Activated CD8-positive, alpha-beta memory T cell treated with anti-CD3 and anti-CD28 coated beads, Interleukin-2, amount 10 ng/mL, durations not matched to agents 7 days and 5 days (primary cell): ENCODE measurements at places on chromosomes 12 and 14.

DNA sequence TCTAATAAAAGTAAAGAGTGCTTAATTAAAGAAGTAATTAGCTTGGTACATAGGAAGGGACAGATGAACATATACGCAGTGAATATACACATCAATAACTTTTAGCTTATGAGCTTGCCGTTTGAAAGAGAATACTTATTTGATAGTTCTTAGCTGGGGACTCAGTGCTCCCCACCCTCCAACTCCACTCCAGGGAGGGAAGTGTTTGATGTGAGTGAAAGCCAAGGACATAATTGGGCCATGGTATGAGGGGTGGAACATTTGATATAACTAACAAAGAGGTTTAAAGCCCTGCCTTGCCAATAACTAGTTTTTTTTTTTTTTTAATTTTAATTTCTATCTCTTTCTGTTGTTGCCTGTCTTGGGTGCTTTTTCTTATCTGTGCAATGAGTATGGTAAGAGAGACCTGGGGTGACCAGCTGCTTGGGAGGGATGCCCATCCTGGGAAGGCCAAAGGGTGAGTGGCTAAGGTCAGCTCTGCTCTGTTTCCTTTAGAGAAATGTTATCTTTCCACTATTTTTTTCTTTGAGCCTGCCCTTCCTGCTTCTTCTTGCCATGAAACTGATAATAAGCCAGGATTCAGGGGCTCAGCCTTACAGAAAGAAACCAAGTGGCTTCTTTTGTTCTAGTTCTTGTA is 132.8 kb upstream of the CPSF6 start:
- no peak for DNase-seq
- H3K4me1 ChIP-seq: peaks cover 3% of the 10 kb centered on the region
- H3K36me3 ChIP-seq: no peaks in the 10 kb centered on the region
- H3K27me3 ChIP-seq: no peaks in the 10 kb centered on the region
- no peak overlapping the region for H3K27ac ChIP-seq
- no peak overlapping the region for H3K4me3 ChIP-seq

- no peaks in the 10 kb centered on the region for H3K27me3 ChIP-seq
- peaks cover 9% of the 10 kb centered on the region for H3K36me3 ChIP-seq
- DNase-seq: no peak
- H3K27ac ChIP-seq: no peak overlapping the region
- H3K4me3 ChIP-seq: no peak overlapping the region
These were observed 98.9 kb downstream of the NUMB start for GRCh38 chr14:73359445-73359844.

DNA sequence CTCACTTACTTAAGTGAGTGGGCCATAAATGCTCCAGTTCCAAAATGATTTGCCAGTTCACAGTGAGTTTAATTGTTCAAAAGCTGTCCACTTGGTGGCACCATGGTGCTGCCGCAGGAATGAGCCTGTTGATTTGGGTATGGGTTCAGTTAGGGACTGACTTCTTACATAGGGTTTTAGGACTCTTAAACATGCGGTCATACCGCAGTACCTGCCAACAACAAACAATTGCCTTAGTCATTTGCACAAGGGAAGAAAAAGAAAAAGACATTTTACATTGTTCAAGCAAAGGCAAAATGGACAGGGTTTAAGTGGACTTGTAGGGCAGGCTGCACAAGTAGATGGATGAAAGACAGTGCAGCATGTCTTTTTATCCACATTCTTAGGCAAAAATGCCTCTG is 80.0 kb upstream of the DBX2 start:
- no peak overlapping the region for H3K4me3 ChIP-seq
- peak; percentile 64 for DNase-seq
- H3K4me1 ChIP-seq: no peaks in the 10 kb centered on the region
- H3K27ac ChIP-seq: no peak overlapping the region
- no peaks in the 10 kb centered on the region for H3K36me3 ChIP-seq

GRCh38 chr14:56603648-56604047 is 24.1 kb downstream of the TMEM260 start:
- no peak overlapping the region for H3K4me3 ChIP-seq
- DNase-seq: no peak
- H3K27me3 ChIP-seq: no peaks in the 10 kb centered on the region
- H3K27ac ChIP-seq: no peak overlapping the region

DNA sequence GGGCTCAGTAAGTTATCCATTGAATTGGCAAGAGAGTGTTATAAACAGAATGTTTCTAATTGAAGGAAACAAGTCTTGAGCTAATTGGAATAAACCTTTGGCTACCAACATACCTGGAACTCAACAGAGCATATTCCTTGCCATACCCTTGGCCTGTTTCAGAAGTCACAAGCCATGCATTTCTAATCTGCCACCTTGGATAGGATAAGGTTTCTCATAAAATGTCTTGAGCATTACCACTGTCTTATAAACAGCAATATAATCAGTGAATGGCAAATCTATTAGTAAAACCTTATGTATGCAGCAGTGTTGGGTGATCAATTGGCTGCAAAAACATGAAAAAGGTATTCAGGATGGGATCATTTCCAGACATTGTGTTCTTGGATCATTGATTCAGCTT is 765.2 kb upstream of the SEL1L start:
- no peaks in the 10 kb centered on the region for H3K36me3 ChIP-seq
- no peaks in the 10 kb centered on the region for H3K27me3 ChIP-seq
- no peak overlapping the region for H3K4me3 ChIP-seq
- H3K27ac ChIP-seq: no peak overlapping the region
- DNase-seq: no peak

GRCh38 chr12:55692631-55693322 is 14.9 kb downstream of the ITGA7 start:
- peaks cover 2% of the 10 kb centered on the region for H3K4me1 ChIP-seq
- H3K36me3 ChIP-seq: no peaks in the 10 kb centered on the region
- H3K27me3 ChIP-seq: no peaks in the 10 kb centered on the region
- no peak overlapping the region for H3K4me3 ChIP-seq
- H3K27ac ChIP-seq: no peak overlapping the region
- DNase-seq: no peak

- H3K4me1 ChIP-seq: no peaks in the 10 kb centered on the region
- no peak overlapping the region for H3K4me3 ChIP-seq
- H3K36me3 ChIP-seq: no peaks in the 10 kb centered on the region
- H3K27me3 ChIP-seq: peaks cover 10% of the 10 kb centered on the region
- no peak overlapping the region for H3K27ac ChIP-seq
These were observed 1133.2 kb upstream of the TMEM132C start for GRCh38 chr12:127133675-127134335.

GRCh38 chr14:74552623-74553022 is 59.1 kb downstream of the ISCA2 start:
- H3K27ac ChIP-seq: no peak overlapping the region
- no peaks in the 10 kb centered on the region for H3K4me1 ChIP-seq
- no peaks in the 10 kb centered on the region for H3K36me3 ChIP-seq

GRCh38 chr12:54370171-54370730 is 6.0 kb upstream of the GPR84 start:
- H3K4me1 ChIP-seq: peaks cover 16% of the 10 kb centered on the region
- no peak overlapping the region for H3K4me3 ChIP-seq
- H3K27ac ChIP-seq: no peak overlapping the region
- no peak for DNase-seq

DNA sequence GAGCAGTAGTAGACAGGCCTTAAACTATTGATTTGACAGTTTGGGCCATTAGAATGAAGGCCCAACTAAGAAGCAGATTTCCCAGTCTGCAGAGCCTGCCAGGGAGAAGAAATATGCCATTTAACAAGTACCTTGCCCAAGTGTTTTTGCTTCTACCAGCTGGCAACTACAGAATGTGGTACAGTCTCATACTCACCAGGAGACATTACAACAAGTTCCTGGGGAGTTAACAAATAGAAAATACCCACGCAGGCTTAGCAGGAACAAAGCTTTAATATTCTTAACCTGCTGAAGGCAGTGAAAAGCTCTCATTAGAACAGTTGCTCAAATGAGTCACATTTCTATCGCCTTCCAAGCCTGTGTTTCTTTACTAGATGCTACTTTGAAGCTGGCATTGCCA is 241.0 kb downstream of the TMEM117 start:
- no peak overlapping the region for H3K4me3 ChIP-seq
- H3K27me3 ChIP-seq: no peaks in the 10 kb centered on the region
- no peak overlapping the region for H3K27ac ChIP-seq
- H3K36me3 ChIP-seq: no peaks in the 10 kb centered on the region

DNA sequence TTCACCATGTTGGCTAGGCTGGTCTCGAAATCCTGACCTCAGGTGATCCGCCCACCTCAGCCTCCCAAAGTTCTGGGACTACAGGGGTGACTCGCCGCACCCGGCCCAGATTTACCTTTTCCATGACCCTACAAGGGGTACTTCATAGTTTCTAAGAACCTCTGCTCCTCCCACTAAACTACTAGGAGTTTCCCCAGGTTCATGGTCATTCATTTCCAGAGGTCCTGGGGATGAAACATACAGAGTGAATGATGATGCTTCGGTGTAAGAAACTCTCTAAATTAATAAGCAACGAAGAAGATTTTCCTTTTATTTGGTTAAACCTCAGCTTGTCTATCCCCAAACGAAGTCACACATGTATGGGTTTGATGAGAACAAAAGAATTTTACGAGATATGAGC is 56.9 kb downstream of the AMN start:
- H3K36me3 ChIP-seq: no peaks in the 10 kb centered on the region
- no peaks in the 10 kb centered on the region for H3K27me3 ChIP-seq
- no peak for DNase-seq
- no peaks in the 10 kb centered on the region for H3K4me1 ChIP-seq
- no peak overlapping the region for H3K4me3 ChIP-seq

- no peaks in the 10 kb centered on the region for H3K4me1 ChIP-seq
- DNase-seq: no peak
- peaks cover 37% of the 10 kb centered on the region for H3K27me3 ChIP-seq
- H3K4me3 ChIP-seq: no peak overlapping the region
- no peaks in the 10 kb centered on the region for H3K36me3 ChIP-seq
- no peak overlapping the region for H3K27ac ChIP-seq
These were observed 35.4 kb downstream of the PLEKHG7 start for GRCh38 chr12:92737855-92738850.

- H3K27me3 ChIP-seq: no peaks in the 10 kb centered on the region
- no peak overlapping the region for H3K4me3 ChIP-seq
- H3K27ac ChIP-seq: no peak overlapping the region
- DNase-seq: no peak
- H3K36me3 ChIP-seq: no peaks in the 10 kb centered on the region
- peaks cover 20% of the 10 kb centered on the region for H3K4me1 ChIP-seq
These were observed 7.9 kb downstream of the CCDC85C start for GRCh38 chr14:99596071-99596627.

GRCh38 chr12:64670019-64670418 is 59.7 kb downstream of the RASSF3 start:
- H3K4me1 ChIP-seq: peaks cover 89% of the 10 kb centered on the region
- DNase-seq: no peak
- peaks cover 5% of the 10 kb centered on the region for H3K36me3 ChIP-seq
- no peaks in the 10 kb centered on the region for H3K27me3 ChIP-seq

DNA sequence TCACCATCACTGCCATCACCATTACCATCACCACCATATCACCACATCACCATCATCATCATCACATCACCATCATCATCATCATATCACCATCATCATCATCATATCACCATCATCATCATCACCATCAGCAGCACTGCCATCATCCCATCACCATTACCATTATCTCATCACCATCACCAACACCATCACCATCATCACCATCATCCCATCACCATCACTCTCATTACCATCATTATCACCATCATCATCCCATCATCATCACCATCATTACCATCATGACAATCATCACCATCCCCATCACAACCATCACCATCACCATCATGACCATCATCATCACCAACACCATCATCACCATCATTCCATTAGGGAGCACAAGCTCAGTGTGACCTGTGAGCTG is 318.0 kb downstream of the ADGRD1 start:
- no peaks in the 10 kb centered on the region for H3K36me3 ChIP-seq
- no peaks in the 10 kb centered on the region for H3K27me3 ChIP-seq
- DNase-seq: no peak
- H3K4me3 ChIP-seq: no peak overlapping the region

GRCh38 chr14:101695659-101696058 is 65.8 kb upstream of the PPP2R5C start:
- peaks cover 5% of the 10 kb centered on the region for H3K36me3 ChIP-seq
- no peak for DNase-seq
- no peak overlapping the region for H3K27ac ChIP-seq
- H3K27me3 ChIP-seq: peaks cover 42% of the 10 kb centered on the region
- peaks cover 2% of the 10 kb centered on the region for H3K4me1 ChIP-seq

DNA sequence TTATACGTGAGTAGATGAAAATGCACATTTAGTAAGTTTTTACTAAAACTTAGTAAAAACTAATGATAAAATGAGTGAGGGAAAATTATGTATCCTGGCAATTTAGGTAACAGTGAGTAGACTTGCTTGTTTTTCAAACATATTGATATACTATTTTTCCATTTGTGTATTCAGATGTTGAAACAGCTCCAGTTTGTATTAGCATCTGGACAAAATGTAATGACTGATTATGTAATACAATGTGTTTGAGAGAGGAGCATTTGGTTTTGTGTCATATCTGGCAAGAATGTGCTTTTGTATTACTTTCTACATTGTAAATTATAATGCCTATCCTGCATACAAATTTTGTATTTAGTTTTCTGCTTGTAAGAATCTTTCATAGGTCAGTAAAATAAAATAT is 5.6 kb downstream of the CNOT2 start:
- H3K36me3 ChIP-seq: peaks cover 34% of the 10 kb centered on the region
- H3K4me1 ChIP-seq: peaks cover 49% of the 10 kb centered on the region
- H3K27ac ChIP-seq: no peak overlapping the region
- no peak for DNase-seq

- H3K27ac ChIP-seq: no peak overlapping the region
- peaks cover 32% of the 10 kb centered on the region for H3K27me3 ChIP-seq
- no peak for DNase-seq
- no peaks in the 10 kb centered on the region for H3K36me3 ChIP-seq
- H3K4me3 ChIP-seq: no peak overlapping the region
- H3K4me1 ChIP-seq: peaks cover 41% of the 10 kb centered on the region
These were observed 13.1 kb downstream of the KRT85 start for GRCh38 chr12:52354200-52354599.

GRCh38 chr12:105036937-105037649 is 47.2 kb downstream of the ALDH1L2 start:
- no peak for DNase-seq
- peaks cover 2% of the 10 kb centered on the region for H3K36me3 ChIP-seq

GRCh38 chr12:113149361-113150150 is at the start of gene CFAP73:
TSS of gene CFAP73 (plus strand) at chr12:113149724. CDS start at chr12:113149858, 134 bp downstream.
- no peak within 1 kb of the TSS for H3K4me3 ChIP-seq
- no peaks in the 10 kb centered on the region for H3K36me3 ChIP-seq
- H3K27ac ChIP-seq: no peak within 1 kb of the TSS
- no peak for DNase-seq
- peaks cover 45% of the 10 kb centered on the region for H3K27me3 ChIP-seq
- peaks cover 15% of the 10 kb centered on the region for H3K4me1 ChIP-seq

GRCh38 chr12:105262461-105263184 is 26.6 kb upstream of the APPL2 start:
- no peak overlapping the region for H3K4me3 ChIP-seq
- H3K27ac ChIP-seq: no peak overlapping the region
- H3K4me1 ChIP-seq: no peaks in the 10 kb centered on the region
- H3K27me3 ChIP-seq: peaks cover 27% of the 10 kb centered on the region

DNA sequence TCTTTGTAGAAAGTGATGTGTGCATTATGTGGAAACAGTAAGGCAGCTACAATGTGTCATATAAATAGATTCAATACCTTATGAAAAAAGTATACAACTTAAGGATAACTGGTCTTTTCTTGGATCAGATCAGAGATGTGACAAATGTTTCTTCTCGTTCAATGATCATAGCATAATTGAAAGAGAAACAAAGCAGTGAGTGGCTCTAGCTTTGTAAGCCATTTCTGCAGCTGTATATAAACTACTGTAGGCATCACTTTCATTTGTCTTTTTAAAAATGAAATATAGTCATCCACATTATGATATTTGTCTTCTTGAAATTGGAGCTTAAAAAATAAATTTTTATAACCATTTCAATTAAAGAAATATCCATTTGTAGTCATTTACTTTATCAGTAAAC is 63.8 kb upstream of the LMO3 start:
- H3K27me3 ChIP-seq: no peaks in the 10 kb centered on the region
- DNase-seq: no peak
- H3K27ac ChIP-seq: no peak overlapping the region
- H3K4me3 ChIP-seq: no peak overlapping the region
- H3K36me3 ChIP-seq: no peaks in the 10 kb centered on the region
